ENCODE measurements at places on chromosomes 5 and 9.

DNA sequence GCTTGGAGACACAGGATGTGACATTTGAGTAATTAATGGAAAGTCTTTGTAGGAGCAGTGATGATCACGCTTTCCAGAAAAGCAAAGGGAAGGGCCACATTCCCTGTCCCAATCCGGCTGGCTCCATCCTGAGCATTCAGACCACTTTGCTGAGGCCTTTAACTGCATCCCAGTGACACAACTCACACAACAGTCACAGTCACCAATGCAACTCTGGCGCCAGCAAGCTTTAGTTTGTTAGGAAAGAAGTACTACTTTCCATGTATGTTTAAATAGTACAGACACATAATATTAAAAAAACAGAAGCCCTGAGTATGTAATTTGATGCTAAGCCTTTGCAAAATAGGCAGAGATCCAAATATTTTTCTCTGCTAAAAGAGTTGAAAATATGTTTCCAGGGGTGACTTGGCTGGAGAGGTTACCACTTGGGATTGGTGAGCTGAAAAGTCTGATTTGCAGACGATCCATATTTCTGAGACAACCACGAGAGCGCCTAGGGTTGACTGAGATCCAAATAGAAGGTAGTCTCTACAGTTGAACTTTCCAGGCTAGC, 31.7 kb upstream of the GAS1 start:
- no peak for DNase-seq

DNA sequence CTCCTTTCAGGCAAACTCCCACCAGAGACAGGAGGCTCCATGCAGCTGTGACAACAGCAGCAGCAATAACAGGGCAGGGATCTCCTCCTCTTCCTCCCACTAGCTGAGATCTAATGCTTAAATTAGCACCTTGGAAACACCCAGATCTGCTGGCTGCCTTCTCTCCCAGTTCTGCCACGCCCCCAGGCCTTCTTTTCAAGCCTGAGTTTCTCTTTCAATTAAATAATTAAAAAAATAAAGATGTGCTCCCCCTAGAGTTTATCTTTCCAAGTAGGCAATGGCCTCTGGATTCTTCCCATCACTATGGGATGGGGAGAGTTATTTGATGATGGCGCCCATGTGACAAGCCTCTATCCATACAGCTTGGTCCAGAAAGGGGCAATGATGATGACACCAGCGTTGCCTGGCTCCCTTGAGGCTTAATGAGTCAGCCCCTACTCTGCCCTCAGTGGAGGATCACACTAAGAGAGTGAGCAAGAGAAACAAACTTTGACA, 3.8 kb downstream of the FAM219A start:
- no peak for DNase-seq

- DNase-seq: no peak
Measured at GRCh38 chr5:136246632-136247031, 53.7 kb upstream of the SMIM32 start.

DNA sequence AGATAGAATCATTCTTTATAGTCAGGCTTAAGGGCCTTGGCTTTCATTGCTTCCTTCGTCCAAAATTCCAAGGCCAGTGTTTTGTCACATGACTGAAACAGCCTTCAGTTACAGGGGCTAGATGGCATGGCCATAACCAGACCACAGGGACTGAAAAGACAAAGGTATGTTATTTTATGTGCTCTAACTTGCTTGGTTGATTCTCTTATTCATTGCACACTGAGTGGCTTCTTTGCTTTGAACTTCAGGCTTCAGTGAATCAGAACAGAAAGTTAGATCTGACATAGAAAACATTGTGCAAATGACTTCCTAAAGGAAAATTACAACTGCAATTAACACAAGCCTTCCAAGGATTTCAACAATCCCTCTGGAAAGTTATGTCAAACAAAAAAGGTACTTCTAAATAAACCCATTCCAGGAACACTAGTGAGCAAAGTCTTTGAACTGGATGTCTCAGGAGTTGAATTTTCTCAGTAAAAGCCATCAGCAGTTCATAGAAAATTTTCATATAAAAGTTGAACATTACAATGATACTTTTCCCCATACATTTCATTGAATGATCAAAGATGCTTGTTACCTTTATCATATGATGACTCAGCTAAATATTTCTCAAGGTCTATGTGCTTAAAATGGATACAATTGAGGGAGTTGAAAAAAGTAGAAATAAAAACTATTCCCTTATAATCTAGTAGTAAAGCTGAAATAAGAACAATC, 355.3 kb downstream of the TMEM232 start:
- no peak for DNase-seq

DNA sequence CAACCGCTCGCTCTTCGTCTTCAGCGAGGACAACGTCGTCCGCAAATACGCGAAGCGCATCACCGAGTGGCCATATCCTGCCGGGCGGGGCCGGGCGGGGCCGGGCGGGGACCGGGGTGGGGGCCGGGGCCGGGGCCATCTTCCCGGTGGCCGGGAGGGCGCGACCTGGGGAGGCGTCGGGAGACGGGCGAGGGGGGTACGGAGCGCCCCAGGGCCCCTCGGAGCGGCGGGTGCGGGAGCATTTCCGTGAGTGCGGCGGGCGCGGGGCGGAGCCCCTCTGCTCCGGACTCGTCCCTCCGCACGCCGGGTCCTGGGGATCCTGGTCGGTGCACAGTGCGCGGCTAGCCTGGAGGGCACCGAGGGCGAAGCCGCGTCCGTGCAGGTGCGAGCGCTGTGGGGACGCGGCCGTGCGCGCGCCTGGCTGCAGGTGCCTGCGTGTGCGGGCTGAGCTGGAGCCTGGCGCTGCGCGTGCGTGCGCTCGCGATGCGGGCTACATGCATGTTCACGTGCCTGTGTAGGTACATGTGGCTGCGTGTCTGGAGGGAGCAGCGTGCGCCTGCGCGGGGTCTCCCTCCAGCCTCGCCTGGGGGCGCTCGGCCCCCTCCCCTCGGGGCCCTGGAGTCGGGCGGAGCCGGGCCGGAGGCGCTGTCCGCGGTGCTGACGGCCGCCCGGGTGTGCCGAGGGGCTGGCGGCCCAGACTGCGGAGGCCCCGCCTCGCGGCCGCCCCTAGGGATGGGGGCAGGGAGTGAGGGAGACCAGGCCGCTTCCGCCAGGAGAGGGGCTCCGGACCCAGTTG, 762 bp downstream of the CACNA1B start:
- no peak for DNase-seq

DNA sequence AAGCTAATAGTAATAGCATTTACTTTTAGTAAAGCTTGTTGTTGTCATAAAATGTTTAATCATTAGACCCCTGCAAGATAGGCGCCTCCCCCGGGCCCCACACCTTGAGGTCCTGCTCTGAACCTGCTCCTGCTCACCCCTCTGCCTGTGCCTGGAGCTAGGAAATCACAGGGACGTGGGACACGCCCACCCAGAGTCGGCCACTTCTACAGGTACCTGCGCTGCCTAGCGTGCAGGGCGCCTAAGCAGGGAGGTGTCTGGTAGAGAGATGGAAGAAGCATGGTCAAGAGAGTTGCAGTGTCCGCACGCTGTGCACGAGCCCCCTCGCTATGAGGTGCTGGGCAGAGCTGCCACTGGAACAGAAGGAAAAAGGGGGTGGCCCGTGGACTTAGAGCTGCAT, 52.6 kb downstream of the HINT1 start:
- DNase-seq: no peak

DNA sequence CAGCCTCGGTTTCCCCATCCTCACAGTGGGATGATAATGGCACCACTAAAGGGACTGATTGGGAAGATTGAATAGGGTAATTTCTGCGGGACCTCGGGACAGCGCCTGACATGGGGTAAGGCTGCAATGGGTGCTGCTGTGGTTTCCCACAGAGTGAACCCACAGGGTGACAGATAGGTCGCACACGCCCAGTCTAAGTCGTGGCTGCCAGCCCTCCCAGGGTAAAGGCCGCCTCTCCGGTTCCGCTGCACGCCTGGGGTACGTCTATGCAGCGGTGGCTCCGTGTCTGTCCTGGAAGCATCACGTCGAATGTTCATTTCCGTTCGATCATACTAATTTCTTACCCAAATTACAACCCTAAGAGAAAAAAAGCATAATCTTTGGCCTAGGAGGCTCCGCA, 631 bp downstream of the CFAP77 start:
- no peak for DNase-seq

DNA sequence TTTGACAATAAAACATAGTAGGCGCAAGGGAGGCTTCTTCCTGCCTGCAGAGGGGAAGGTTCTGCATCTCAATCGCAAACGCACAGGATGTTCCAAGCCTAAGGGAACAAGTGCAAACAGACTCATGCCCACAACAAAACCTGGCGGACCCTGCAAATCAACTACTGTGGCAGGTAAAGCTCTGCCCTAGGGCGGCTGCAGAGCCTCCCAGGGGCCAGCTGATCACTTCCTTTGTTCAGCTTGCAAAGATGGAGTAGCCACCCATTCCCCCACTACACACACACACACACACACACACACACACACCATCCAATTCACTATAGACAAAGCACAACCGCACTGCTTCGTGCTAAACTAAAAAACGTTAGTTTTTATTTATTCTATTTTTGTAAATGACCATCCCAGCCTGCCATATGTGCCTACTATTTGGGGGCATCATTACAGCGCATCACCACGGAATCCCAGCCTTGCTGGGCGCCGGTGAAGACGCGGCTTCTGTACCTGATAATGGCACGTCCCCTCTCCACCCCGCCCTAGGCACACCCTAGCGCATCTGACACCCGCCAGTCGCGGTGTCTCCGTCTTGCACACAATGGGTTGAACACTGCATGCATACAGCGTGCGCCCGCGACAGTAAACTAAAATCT, 57.6 kb downstream of the DPYSL3 start:
- DNase-seq: no peak

DNA sequence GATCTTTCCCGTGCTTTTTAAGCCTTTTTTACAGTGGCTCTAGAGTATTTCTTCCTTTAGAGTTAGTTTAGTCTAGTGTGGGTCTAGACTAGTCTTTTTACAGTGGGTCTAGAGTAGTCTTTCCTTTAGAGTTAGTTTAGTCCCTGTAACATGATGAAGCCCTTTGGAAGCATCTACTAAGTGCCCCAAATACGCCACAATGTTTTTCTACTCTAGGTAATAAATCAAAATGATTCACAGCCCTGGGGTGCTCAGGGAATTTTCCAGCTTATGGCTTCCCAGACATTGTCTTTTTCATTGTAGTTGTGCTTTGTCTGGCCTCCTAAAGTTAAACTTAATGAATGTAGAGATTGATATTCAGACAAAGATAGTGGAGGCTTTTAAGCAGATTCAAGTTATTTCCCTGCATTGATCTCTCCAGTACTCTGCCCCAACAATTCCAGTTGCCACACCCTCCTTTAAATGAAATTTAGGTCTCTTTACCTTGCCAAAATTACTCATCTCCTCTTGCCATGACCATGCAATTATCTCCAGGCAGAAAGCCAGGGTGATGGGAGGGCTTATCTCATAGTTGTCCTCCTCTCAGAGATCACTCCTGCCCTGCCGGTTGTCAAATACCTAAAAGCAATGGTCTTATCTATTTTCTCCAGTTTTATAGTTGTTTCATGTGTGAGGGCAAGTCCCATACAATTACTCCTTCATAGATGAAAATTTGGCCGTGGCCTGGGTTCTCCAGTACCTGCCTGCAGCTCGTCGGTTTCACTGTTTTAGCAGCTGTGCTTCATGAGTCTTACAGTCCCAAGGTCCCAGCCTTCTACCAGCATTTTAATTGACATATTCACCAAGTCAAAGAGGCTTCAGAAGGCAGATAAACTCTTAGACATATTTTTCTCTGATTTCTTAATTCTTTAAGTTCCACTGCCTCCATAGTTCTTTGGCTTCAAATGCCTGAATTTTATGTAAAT, 794.0 kb upstream of the COX7C start:
- no peak for DNase-seq

DNA sequence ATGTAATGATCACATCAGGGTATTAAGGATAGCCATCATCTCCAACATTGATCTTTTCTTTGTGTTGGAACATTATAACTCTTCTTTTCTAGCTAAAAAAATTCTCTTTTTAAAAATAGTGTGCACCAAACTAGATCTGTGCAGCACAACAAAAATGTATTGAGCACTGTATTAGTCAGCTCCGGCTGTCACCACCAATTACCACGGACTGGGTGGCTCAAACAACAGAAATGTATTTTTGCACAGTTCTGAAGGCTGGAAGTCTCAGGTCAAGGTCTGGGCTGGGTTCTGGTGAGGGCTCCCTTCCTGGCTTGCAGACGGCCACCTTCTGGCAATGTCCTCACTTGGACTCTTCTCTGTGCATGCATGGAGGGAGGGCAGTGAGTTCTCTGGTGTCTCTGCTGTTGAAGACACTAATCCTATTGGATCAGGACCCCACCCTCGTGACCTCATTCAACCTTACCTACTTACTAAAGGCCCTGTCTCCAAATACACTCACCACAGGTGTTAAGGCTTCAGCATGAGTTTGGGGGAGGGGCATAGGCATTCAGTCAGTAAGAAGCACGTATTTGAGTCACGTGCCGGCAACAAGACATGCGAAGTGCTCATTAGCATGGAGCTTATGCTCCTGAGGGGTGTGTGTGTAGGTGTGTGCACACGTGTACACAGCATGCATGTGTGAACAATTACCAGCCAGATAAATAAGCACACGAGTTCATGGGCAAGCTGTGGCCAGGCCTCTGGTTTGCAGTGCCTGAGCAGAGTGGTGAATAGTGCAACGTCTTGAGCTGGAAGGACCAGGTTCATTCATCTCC, 89.4 kb upstream of the SH3PXD2B start:
- DNase-seq: no peak

DNA sequence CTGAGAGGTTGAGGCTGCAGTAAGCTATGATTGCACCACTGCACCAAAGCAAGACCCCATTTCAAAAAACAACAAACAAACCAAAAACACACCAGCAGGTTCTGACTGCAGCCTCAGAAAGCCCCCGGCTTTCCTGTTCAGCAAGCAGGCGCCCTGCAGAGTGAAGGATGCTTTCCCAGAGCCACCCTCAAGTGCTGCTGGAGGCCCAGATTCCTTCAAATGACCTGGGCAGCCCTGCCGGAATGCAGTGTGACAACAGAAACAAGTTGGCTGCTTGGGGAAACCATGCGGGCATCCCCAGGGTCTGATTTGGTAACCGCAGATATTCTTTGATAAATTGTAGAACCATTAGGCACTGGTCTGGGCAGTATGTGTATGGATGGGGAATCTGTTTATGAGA, 35.7 kb upstream of the GNE start:
- DNase-seq: no peak

- no peak for DNase-seq
Measured at GRCh38 chr9:109417054-109417453, 81.1 kb downstream of the PTPN3 start.

GRCh38 chr5:146703899-146704298, 174.7 kb downstream of the PPP2R2B start:
- DNase-seq: no peak

- DNase-seq: no peak
Measured at GRCh38 chr5:151448038-151448985, 909 bp downstream of the SLC36A1 start.

GRCh38 chr9:72410214-72410613, 45.2 kb upstream of the ZFAND5 start:
- no peak for DNase-seq

DNA sequence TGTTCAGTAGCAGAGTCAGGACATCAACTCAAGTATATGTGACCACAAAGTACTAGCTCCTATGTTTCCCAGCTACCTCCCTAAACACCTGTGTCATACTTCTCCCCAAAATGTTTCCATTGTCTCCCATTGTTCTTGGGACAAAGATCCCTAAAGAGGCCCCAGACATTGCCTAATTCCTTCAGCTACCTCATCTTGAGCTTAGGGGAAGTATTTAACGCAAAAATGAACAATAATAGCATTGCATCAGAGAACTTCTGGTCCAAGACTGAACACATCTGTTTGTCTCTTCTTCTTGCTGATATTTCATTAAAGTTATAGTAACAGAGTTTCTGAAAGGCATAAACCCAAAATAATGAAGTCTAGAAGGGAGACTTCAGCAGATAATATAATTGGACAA, 430.8 kb downstream of the MTRR start:
- no peak for DNase-seq

- DNase-seq: no peak
Measured at GRCh38 chr9:79989079-79989478, 417.3 kb downstream of the TLE4 start.
